HCT116 (cell line): ENCODE measurements at places on chromosomes 6 and 20. TPM values are rescaled to one million over a fixed set of nuclear protein-coding genes. Genes with fewer than 3 reads are reported as not detected.

SRPK1 gene
- total RNA-seq = 89.4 TPM

ITPR3 gene
- total RNA-seq = 103 TPM

KCNK16 gene
- total RNA-seq = not detected

OR2H2 gene
- not detected for total RNA-seq

TAF8 gene
- total RNA-seq = 29.5 TPM

BPIFB4 gene
- total RNA-seq = not detected

GRCh38 chr6:35149891-35150566 lies 8.9 kb upstream of the TCP11 start:
- DNase-seq = no peak
- H3K36me3 ChIP-seq = no peaks in the 10 kb centered on the region
- no peaks in the 10 kb centered on the region for H3K27me3 ChIP-seq
- H3K4me1 ChIP-seq = no peaks in the 10 kb centered on the region
- no peak overlapping the region for H3K27ac ChIP-seq

- H3K4me3 ChIP-seq = no peak within 1 kb of the TSS
- H3K27ac ChIP-seq = no peak within 1 kb of the TSS
- DNase-seq = no peak
- H3K27me3 ChIP-seq = no peaks in the 10 kb centered on the region
- no peaks in the 10 kb centered on the region for H3K36me3 ChIP-seq
Observed at GRCh38 chr20:3712279-3712873, at the start of gene SIGLEC1. SIGLEC1 (minus strand) TSS chr20:3712600; CDS start chr20:3707128, 5,472 bp downstream.

DNA sequence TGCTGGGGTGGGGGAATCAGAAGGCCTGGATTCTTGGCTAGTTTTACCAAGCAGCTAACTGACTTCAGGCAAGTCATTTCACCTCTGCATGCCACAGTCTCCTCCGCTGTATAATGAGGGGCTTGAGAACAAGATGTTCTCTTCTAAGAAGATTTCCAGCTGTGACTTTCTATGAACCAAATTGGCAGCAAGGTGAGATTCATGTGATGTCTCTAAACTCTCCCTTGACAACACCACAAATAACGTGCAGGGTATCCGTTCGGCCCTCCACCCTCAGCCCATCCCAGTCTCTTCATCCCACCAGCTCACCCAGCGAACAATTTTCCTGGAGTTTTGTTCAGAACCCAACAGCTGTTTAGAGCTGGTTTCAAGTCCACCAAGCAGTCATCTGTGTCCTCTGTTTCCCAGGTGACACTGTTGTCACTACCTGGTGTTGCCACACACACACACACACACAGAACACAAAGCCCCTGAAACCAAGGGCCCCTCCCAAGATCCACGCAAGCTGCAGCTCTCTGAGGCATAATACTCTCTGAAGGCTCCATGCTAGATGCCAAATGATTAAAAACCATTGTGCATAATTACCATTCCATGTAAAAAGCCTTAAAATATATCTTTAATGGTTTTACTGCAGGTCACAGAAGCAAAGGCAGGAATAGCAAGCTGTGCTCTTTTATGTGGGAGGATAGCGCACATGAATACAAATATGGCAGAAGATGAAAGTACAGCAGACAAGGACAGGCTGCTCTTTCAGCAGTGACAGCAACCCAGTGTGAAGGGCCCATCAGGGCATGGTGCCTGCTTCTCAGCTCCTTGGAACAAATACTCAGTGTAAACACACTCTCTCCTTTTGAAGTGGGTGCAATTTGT lies 48.2 kb downstream of the ARHGAP18 start:
- peak overlapping the region; percentile 87 for H3K27ac ChIP-seq
- no peaks in the 10 kb centered on the region for H3K27me3 ChIP-seq
- no peak for DNase-seq
- no peaks in the 10 kb centered on the region for H3K36me3 ChIP-seq

GRCh38 chr6:19999319-20000191 lies 162.4 kb downstream of the ID4 start:
- no peaks in the 10 kb centered on the region for H3K36me3 ChIP-seq
- H3K4me1 ChIP-seq = no peaks in the 10 kb centered on the region

GRCh38 chr6:85405853-85406198 lies 44.1 kb upstream of the NT5E start:
- DNase-seq = no peak
- H3K4me3 ChIP-seq = no peak overlapping the region
- H3K27ac ChIP-seq = peak overlapping the region; percentile 7; the same call in 1 of the 2 replicates
- no peaks in the 10 kb centered on the region for H3K27me3 ChIP-seq
- H3K36me3 ChIP-seq = no peaks in the 10 kb centered on the region
- peaks cover 24% of the 10 kb centered on the region for H3K4me1 ChIP-seq

DNA sequence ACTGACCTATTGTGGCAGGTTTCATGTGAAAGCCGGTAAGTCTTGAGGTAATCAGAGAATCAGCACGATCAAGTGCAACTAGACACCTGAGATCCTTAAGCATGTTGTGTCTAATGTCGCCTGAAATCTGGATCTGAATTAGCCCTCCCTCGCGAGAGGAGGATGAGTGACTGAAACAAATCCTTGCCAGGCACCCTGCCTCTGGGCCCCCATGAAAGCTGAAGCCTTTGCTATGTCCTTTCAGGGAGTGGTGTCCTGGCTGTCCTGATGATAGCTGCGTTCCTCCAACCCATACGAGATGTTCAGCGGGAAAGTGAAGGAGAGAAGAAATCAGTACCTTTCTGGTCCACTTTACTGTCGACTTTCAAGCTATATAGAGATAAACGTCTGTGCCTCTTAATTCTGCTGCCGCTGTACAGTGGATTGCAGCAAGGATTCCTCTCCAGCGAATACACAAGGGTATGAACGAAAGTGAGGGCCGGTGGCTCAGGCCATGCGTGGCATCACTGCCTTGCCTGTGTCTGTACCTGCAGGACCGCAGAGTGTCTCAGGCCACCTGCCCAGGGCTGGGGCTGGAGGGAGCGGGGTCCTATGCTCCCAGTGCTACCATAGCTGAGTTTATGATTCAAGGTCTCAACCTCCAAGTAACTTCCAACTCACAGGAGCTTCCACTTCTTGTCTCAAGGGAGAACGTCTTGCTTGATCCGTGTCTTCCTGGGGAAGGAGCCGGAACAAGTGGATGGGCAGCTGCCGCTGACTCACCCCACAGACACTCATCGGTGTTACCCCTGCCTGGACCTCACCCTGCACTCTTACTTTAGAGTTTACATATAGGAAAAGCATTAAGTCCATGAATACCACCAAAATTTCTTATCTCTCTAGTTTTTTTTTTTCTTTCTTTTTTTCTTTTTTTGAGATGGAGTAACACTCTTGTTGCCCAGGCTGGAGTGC lies 12.8 kb downstream of the UNC93A start:
- H3K27ac ChIP-seq = no peak overlapping the region
- no peak overlapping the region for H3K4me3 ChIP-seq
- H3K36me3 ChIP-seq = no peaks in the 10 kb centered on the region

DNA sequence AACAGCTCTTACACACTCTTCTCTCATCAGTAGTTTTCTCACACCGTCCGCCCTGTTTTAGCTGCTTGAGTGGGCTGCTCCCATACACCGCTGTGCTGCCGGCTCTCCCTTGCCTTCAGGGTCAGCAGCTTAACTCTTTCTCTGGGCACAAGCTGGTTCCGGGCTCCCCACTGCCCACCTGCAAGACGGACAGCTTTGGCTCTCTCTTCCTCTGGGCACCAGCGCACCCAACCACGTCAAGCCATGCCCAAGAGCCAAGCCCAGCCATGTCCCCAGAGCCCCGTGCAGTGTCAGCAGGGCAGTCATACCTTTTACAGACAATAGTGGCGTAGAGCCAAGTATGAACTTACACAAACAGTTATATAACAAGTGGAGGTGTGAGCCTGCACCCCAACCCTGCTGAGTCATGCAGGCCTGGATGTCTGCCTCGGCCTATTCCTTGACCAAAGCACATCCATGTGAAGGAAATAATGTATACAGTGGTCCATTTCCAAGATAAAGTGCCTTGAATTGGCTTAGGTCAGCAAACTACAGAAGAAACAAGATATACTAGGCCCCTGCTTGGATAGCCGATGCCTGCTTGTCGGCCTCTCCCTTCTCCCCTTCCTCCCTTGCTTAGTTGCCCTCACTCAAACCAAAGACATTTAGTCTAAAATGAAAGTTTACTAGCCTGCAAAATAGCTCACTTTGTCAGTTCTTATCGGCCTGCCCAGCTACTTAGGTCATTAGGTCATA lies 89.3 kb downstream of the JPH2 start:
- H3K27me3 ChIP-seq = no peaks in the 10 kb centered on the region
- H3K36me3 ChIP-seq = no peaks in the 10 kb centered on the region
- peaks cover 12% of the 10 kb centered on the region; the same call in 1 of the 2 replicates for H3K4me1 ChIP-seq
- DNase-seq = no peak

GRCh38 chr20:21109144-21109543 lies 3.0 kb upstream of the LINC00237 start:
- no peak for DNase-seq
- no peak overlapping the region for H3K27ac ChIP-seq
- H3K4me3 ChIP-seq = no peak overlapping the region
- H3K27me3 ChIP-seq = no peaks in the 10 kb centered on the region
- no peaks in the 10 kb centered on the region for H3K36me3 ChIP-seq

DNA sequence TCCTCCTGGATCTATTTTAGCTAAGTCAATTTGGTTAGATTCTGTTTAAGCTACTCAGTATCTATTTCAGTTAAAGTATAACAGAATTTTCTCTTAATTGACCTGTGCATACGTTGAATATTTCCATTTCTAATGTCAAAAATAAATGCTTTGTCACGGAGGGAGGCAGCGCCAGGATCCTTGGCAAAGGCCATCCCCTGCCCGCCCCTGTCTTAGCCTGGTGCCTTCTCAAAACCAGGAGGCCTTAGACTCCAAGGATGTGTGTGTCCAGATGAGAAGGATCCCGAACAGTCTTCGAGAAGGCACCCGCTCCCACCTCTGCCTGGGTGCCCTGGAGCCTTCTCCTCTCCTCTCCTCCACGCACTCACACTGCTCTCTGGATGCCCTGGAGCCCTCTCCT lies 22.4 kb downstream of the TCFL5 start:
- H3K4me3 ChIP-seq = no peak overlapping the region
- no peak for DNase-seq
- H3K36me3 ChIP-seq = no peaks in the 10 kb centered on the region; the same call in 1 of the 2 replicates
- no peak overlapping the region for H3K27ac ChIP-seq
- H3K27me3 ChIP-seq = no peaks in the 10 kb centered on the region

DNA sequence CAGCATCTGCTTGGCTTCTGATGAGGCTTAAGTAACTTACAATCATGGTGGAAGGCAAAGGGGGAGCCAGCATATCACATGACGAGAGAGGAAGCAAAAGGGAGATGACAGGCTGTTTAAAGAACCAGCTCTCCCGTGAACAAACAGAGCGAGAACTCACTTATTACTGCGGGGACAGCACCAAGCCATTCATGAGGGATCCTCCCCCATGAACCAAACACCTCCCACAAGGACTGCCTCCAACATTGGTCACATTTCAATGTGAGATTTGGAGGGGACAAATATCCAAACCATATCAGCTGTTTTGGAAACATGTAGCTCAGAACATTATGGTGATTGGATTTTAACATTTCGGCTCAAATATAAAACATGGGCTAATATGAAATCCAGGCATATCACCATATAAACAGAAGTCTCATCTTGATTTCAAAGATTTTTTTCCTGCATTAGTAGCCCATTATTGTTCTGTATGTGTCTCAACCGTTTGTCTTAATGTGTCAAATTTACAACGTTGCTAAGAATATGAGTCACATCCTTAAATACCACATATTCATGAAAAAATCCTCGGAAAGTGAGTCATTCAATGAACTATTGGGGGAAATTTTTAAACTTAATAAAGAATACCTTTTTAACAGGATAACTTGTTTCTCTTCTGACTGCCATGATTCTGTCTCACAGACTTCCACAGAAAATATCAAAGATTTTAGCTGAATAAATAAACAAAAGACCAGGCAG lies 894.3 kb downstream of the TFAP2A start:
- no peaks in the 10 kb centered on the region for H3K36me3 ChIP-seq
- no peaks in the 10 kb centered on the region for H3K27me3 ChIP-seq
- peak; percentile 35 for DNase-seq

- H3K27me3 ChIP-seq = no peaks in the 10 kb centered on the region
- no peak overlapping the region for H3K4me3 ChIP-seq
- H3K4me1 ChIP-seq = no peaks in the 10 kb centered on the region
Observed at GRCh38 chr20:55650657-55651360, 354.5 kb downstream of the CBLN4 start.

- no peaks in the 10 kb centered on the region for H3K4me1 ChIP-seq
- no peaks in the 10 kb centered on the region for H3K27me3 ChIP-seq
- no peaks in the 10 kb centered on the region for H3K36me3 ChIP-seq
- no peak overlapping the region for H3K4me3 ChIP-seq
Observed at GRCh38 chr20:19633985-19634384, 124.1 kb upstream of the RIN2 start.

DNA sequence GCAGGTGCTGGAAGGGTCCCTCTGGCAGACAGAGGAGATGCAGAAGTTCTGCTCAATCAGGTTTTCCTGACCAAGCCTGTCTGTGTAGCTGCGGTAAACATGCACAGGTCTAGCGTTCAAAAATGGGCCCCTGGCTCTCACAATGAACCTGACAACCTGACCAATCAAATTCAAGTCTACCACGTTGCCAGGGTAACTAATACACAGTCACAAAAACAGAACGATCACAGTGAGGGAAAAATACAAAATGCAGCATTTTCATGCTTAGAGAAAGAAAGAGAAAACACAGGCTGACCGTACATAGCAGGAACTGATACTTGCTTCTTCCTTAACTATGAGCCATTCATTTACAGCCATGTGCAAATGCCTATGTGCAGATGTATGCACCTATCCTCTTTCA lies 353.1 kb upstream of the TSHZ2 start:
- no peaks in the 10 kb centered on the region for H3K27me3 ChIP-seq
- no peaks in the 10 kb centered on the region for H3K4me1 ChIP-seq
- no peaks in the 10 kb centered on the region for H3K36me3 ChIP-seq
- H3K4me3 ChIP-seq = no peak overlapping the region

DNA sequence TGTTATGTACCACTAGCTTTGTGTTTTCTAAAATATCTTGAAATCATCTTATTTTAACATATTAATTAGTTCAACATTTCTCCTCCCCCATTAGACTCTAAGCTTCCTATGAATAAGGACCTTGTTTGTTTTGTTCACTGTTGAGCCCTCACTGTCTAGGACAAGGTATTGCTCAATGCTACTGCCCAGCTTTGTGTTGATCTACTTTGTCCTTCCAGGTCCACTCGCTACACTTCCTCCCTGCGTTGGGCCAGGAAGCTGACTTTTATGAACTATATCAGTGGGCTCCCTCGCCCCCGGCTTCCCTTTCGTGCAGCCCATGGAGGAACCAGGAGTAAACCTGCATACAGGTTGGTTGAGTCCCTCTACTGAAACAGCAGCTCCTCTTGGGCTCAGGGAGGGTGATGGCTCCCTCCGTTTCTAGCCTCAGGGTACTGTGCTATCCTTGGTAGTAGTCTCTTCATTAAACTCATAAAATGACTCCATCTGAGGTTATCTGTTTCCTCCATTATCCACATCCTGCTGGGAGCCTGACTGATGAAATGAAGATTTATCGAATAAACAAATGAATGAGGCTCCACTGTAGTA lies 272.5 kb downstream of the CLIC5 start:
- no peaks in the 10 kb centered on the region for H3K36me3 ChIP-seq
- no peaks in the 10 kb centered on the region for H3K27me3 ChIP-seq
- no peak for DNase-seq
- no peak overlapping the region for H3K27ac ChIP-seq
- no peak overlapping the region for H3K4me3 ChIP-seq
- H3K4me1 ChIP-seq = no peaks in the 10 kb centered on the region

- peaks cover 8% of the 10 kb centered on the region; the same call in 1 of the 2 replicates for H3K27me3 ChIP-seq
- DNase-seq = no peak
- H3K4me3 ChIP-seq = no peak overlapping the region
- no peaks in the 10 kb centered on the region for H3K4me1 ChIP-seq
Observed at GRCh38 chr6:168218785-168219566, 100.6 kb downstream of the DACT2 start.

GRCh38 chr6:148247386-148248063 lies 95.1 kb upstream of the SASH1 start:
- no peaks in the 10 kb centered on the region for H3K36me3 ChIP-seq
- H3K4me3 ChIP-seq = no peak overlapping the region
- H3K27me3 ChIP-seq = no peaks in the 10 kb centered on the region
